T1000 (cell line): ENCODE measurements at places on chromosomes 2 and 18.

DNA sequence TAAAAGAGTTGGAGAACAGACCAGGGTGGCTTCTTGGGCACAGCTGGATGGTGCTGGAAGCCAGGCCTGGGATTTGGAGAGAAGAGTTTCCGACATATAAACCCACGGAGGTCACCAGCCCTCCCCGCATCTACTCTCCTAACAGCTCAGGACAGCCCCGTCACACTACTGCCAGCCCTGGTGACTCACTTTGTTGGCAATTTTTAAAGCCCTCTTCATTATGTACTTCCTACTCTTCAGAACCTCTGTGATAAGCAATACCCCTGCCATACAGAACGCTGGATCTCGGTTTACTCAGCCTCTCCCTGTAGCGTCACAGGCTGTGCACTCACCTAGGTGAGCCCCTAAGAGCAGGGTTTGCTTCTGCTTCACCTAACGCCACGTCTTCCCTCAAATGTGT, 48.1 kb downstream of the ID2 start:
- no peak for DNase-seq

DNA sequence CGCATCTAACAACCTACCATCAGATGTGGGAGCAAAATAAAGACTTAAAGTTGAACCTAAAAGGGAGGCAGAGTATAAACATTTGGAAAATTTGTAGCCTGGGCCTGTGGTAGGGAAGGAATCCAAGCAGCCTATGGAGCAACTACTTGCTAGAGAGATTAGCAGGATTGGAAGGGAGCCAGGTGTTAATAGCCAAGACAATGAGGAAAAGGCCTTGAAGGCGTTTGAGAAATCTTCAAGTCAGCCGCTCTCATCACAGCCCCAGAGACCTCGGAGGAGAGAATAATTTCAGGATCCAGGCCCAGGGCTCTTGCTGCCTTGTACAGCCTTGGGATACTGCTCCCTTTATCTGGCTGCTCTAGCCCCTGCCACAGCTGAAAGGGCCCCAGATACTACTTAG, 219.7 kb downstream of the THSD7B start:
- no peak for DNase-seq

DNA sequence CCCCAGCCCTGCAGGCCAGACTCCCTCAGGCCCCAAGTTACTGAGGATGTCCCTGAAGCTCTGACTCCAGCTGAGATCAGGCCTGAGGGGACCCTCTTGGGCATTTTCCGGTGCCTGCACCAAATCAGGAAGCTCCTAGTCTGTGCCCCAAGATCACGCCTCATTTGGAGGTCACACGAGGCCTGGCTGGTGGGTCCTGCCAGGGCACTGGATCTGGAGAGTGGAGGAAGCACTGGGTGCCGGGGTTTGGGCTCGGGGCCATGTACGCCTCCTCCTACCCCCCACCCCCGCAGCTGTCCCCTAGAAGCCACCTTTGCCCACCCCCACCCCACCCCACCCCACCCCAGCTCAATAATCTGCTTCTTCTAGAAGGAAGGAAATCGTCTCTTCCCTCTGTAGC, 16.2 kb downstream of the SH2D6 start:
- no peak for DNase-seq

GRCh38 chr2:164948540-164948939, 6.8 kb downstream of the SLC38A11 start:
- DNase-seq = no peak

DNA sequence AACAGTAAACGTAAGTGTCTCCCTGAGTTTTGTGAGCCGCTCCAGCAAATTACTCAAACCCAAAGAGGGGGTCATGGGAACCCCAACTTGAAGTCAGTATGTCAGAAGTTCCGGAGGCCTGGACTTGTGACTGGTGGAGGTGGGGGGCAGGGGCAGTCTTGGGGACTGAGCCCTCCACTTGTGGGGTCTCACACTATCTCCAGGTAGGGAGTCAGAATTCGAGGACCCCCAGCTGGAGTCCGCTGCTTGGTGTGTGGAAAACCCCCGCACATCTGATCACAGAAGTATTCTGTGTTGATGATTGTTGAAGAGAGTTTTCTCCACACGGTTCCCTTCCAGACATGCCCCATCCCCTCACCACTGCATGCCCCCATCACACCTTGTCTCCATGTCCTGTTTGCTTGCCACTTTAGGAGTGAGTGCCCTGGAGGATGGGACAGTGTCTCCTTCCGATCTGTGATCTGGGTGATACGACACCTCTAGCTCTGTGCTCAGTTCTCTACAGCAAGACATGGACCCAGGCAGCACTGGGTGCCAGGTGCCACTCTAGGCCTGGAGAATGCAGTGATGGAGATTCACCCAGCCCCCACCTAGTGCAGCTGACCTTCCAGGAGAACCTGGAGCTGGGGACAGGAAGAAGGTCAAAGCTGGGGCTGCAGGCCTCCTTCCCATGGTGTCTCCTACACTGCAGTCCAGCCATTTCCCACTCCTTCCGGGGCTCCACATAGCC, 85.6 kb downstream of the TFCP2L1 start:
- no peak for DNase-seq

GRCh38 chr18:31655354-31655753, 29.0 kb downstream of the B4GALT6 start:
- no peak for DNase-seq

GRCh38 chr2:104434318-104434792, 419.6 kb upstream of the POU3F3 start:
- no peak for DNase-seq

DNA sequence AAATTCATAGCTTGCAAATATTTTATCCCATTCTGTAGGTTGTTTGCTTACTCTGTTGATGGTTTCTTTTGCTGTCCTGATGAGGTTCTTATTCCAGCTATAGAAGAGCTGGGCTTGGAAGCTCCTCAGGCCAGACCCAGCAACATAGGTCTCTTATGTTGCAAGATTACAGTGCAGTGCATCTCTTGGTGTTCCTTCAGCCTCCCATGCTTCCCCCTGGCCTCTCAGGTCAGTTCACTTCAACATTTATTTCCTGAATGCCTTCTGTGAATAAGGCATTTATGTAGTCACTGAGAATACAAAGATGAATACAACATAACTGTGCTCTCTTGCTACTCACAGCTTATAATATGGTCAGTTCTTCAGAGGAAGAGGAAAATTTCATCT, 179.0 kb upstream of the SLC39A10 start:
- no peak for DNase-seq

- no peak for DNase-seq
Observed at GRCh38 chr2:235594041-235594440, 100.2 kb downstream of the AGAP1 start.

- DNase-seq = no peak
Observed at GRCh38 chr18:30970196-30970816, 72.2 kb downstream of the DSC3 start.

- DNase-seq = no peak
Observed at GRCh38 chr18:57737400-57738060, 65.6 kb downstream of the ATP8B1 start.

- DNase-seq = no peak
Observed at GRCh38 chr2:222796413-222797103, 64.3 kb upstream of the ACSL3 start.

- DNase-seq = no peak
Observed at GRCh38 chr2:112884869-112885505, 26.0 kb upstream of the IL37 start.

- DNase-seq = no peak
Observed at GRCh38 chr2:143121079-143121478, 8.1 kb upstream of the ARHGAP15 start.

GRCh38 chr2:62382122-62382521, 123.9 kb downstream of the TMEM17 start:
- no peak for DNase-seq

- DNase-seq = no peak
Observed at GRCh38 chr2:104758199-104758620, 95.7 kb upstream of the POU3F3 start.

- DNase-seq = peak; percentile 36
Observed at GRCh38 chr2:189580658-189581353, at the start of gene SLC40A1. Gene SLC40A1, minus strand, starts transcription at chr2:189580786. Its CDS starts 326 bp downstream, at chr2:189580460.

DNA sequence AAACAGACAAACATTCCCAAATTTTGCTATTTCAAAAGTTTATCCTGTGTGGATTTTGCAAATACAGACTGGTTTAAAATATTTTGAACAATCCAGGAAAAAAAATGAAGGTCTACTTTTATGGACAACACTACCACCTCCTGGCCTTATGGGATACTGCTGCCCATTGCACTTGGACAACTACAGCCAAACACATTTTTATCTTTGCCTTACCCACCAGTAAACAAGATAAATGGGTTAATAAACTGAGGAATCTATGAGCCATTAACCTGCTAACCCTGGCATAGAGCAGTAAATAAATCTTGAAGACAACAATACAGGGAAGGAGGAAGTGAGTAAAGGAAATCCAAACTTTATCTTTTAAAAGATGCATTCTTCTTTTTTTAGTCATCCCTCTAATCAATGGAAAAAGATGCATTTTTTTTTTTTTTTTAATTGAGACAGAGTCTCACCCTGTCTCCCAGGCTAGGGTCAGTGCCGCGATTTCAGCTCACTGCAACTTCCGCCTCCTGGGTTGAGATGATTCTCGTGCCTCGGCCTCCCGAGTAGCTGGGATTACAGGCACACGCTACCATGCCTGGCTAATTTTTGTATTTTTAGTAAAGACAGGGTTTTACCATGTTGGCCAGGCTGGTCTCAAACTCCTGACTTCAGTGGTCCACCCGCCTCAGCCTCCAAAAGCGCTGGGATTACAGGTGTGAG, 2.1 kb upstream of the SPIRE1 start:
- DNase-seq = no peak

GRCh38 chr18:45430041-45430440, 185.2 kb upstream of the SLC14A2 start:
- no peak for DNase-seq

- DNase-seq = no peak
Observed at GRCh38 chr2:179129574-179130238, 79.8 kb upstream of the CCDC141 start.

DNA sequence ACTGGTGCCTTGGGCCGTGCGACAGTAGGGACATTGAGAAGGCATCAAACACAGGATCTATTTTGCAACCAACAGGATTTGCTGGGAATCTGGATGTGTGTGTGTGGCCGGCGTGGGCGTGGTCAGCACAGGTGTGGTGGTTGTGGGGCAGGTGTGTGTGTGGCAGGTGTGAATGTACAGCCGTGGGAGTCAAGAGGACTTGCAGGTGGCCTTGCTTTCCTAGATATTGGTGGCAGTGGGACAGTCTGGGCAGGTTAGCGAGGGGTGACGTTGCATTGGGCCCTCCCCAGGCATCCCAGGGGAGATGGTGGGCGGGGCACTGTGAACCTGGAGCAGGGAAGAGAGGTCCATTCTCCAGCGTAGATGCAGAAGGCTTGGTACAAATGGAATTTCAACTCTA, 3.2 kb upstream of the LIMS2 start:
- DNase-seq = no peak

DNA sequence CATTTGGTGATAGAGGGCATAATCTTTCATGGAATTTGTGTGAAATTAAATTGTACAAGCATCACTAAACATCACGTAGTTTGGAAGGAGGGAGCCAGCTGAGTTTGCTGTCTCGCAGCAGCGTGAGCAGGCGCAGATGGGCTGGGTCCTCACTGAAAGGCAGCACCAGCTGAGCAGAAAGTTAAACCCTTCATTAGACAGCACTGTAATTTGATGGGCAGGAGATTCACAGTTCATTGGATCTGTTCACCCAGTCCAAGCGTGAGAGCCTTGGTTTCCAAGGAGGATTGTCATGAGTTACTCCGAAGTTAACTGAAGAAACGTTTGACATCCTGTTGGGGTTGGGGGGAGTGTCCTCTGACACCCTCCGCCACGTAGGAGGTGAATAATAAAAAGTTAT, 89.8 kb upstream of the NFATC1 start:
- no peak for DNase-seq

DNA sequence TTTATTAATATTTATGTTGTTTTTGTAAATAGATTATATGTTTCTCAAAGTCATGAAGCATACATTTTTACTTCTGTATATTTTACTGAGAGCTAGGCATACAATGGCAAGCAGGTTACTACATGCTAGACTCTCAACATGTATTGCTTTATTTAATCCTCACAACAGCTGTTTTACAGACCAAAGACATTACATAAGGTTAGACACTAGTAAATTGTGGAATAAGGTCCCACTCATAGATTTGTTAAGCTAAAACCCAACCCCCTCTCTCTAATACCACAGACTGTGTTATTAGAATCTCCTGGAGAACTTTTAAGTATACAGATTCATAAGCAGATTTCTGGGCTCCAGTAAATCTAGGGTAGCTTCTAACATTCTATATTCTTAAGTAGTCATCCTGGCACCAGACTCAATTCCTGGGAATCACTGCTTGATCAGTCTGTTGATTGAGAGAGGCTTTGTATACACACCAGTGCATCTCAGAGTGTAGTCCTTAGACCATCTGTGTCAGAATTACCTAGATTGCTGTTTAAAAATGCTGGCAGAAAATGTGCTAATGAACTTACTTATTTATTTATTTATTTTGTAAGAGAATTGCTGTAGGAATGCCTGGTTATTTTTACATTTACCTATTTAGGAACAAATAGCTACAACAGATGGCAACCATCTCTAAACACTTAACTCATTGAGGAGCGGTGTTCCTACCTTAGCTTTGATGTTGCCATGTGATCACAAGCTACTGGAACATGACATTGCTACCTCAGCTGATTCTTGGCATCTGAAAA, 153.5 kb upstream of the CAVIN2 start:
- DNase-seq = no peak

- no peak for DNase-seq
Observed at GRCh38 chr2:41965909-41966295, 81.9 kb upstream of the PKDCC start.

GRCh38 chr2:239729681-239730566, 295.2 kb downstream of the NDUFA10 start:
- no peak for DNase-seq

DNA sequence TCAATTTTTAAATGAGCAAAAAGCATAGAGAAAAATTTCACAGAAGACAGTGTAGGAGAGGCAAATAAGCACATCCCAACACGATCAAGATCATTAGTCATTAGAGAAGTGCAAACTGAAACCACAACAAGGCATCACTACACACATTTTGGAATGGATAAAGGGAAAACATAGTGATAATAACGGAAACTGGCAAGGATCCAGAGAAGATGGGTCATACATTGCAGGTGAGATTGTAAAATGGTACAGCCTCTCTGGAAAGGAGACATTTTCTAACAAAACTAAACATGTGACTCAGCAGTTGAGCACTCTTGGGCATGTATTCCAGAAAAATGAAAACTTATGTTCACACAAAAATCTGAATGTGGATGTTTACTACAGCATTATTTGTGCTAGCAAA, 98.3 kb upstream of the TMEM17 start:
- DNase-seq = no peak

DNA sequence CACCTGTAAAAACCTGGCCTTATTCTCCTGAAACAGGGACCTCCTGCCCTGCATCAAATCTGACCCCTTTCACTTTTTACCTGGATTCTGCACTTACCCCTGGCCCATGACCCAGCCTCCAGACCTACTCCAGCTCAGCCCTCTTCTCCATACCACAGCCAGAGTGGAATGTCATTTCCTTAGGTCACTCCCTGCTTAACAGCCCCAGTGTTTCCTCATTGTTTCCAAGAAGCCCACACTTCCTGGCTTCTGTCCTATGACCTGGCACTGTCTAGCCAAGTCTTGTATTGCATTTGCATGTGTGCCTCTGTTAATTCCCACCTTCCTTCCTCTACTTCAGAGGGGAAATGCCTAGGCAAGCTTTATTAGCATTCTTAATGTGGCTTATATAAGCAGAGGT, 51.4 kb upstream of the TRIB2 start:
- DNase-seq = no peak

GRCh38 chr2:240909216-240909974, 3.3 kb downstream of the CROCC2 start:
- no peak for DNase-seq
